ENCODE measurements at places on chromosomes 3 and 15.

GRCh38 chr3:196965112-196965803, 3.4 kb downstream of the PIGZ start:
- DNase-seq = no peak

DNA sequence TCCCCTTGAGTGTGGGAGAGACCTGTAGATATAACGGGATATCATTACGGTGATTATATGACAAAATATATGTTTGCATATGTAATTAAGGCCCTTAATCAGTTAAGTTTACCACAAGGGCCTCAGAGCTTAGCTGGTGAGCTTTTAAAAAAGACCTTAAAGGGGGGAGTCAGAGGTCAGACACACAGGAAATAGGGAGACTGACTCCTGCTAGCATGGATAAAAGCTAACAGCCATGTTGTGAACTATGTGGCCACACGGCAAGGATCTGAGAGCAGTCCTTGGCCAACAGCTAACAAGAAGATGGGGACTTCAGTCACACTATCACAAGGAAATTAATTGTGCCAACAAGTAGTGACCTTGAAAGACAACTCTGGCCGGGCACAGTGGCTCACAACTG, 3.1 kb downstream of the STAG1 start:
- DNase-seq = no peak

DNA sequence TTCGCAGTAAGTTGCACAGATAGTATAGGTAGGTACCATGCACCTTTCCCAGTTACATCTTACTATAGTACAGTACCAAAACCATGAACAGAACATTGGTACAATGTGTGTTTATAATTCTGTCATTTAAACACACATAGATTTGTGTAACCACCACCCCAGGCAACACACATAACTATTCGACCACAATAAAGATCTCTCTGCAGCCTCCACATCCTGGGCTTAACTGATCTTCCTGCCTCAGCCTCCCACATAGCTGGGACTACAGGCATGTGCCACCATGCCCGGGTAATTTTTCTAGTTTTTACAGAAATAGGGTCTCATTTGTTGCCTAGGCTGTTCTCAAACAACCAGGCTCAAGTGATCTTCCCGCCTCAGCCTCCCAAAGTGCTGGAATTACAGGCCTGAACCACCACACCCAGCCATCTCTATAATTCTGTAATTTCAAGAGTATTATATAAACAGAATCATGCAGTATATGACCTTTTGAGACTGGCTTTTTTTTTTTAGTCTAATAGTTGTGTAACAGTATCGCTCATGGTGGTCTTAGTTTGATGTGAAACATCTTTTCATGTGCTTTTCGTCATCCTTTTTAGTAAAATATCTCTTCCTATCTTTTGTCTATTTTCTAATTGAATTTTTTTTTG, 13.3 kb upstream of the TMF1 start:
- DNase-seq = no peak

DNA sequence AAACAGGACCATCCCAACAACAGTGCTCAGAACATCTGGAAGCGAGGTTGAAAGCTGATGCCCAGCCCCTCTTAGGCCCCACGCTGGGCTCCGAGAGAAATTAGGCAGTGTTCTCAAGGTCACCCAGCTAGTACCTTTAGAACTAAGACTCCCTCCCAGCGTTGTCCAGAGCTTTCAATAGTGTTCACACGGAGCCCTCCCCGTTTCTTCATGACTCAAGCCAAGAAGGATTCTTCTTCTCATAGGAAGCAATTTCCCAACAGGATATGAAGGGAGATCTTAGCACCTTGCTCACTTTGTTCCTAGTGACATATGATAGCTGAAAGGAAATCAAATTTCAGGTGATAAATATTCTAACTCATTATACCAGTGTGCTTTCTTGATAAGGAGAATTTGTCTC, 244.2 kb upstream of the ST8SIA2 start:
- no peak for DNase-seq

- no peak for DNase-seq
Measured at GRCh38 chr3:9750556-9751411, 1.0 kb downstream of the OGG1 start.

GRCh38 chr3:102083473-102083872, 234.2 kb downstream of the NFKBIZ start:
- no peak for DNase-seq

GRCh38 chr3:185584686-185585085, 1.4 kb upstream of the SENP2 start:
- DNase-seq = no peak

- DNase-seq = no peak
Measured at GRCh38 chr3:102353805-102354204, 81.0 kb upstream of the ZPLD1 start.

- DNase-seq = no peak
Measured at GRCh38 chr3:72278349-72279067, 493.6 kb upstream of the PROK2 start.

GRCh38 chr3:13689373-13690260, 140.7 kb downstream of the FBLN2 start:
- no peak for DNase-seq

DNA sequence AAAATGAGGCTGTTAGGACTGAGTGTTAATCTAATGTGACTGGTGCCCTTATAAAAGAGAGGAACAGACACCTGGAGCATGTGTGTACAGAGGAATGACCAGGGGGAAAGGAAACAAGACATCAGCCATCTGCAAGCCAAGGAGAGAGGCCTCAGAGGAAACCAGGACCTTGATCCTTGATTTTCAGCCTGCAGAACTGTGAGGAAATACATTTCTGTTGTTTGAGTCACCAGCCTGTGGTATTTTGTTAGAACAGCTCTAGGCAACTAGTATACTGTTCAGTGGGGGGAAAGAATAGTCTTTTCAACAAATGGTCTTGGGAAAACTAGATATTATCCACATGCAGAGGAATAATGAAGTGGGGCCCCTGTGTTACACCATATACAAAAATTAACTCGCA, 80.6 kb downstream of the CCR1 start:
- DNase-seq = peak; percentile 23

DNA sequence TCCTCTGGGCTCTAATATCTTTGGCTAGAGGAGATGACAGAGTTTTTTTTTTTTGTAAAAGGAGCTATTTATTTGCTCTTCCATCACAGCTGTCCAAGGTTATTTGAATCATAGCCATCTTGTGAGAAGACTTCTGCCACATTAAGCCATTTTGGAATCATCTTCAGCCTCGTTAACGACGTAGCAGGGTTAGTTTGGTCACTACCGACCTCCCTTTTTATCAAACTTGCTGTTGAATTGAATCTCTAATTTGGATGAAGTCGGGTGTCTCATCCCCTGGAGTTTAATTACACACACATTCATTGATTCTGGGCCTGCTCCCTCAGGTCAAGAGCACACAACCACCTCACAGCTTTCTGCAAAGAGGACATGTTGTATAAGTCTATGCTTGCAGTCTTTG, 238.7 kb downstream of the CPNE4 start:
- no peak for DNase-seq

- peak; percentile 88 for DNase-seq
Measured at GRCh38 chr15:60371175-60372051, 26.4 kb downstream of the ANXA2 start.

- no peak for DNase-seq
Measured at GRCh38 chr3:42269647-42270046, 3.7 kb upstream of the CCK start.

DNA sequence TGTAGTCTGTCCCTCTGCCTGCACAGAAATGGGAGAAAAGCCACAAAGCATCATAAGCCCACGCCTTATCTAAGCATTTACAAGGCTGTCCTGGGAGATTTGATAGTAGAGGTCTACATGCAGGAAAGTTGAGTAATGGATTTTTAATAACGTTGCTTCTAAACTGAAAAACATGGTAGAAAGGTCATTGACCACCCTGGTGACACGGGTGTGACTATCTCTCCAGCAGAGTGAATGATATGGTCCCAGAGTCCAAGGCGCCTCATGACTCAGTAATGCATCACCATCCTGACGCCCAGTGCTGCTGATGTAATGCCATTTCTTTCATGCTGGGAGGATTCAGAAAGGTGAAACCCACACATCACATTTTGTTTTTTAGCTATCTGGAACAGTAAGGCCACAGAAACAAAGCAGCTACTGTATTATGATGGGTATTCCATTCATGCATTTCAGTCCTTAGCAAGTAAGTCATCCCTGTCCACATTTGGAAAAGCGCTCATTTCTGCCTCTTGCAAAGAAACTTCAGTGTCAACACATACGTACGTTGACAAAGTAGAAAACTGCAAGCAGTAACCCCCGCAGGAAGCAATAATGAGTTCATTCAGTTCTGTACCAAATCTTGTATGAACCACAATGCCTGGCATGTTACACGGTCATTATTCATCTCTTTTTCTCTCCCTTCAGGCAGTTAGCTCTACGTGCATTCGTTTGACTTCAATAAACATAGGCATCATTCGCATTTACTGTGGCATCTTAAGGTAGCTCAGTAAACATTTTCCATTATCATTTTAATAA, 483.5 kb downstream of the GABRG3 start:
- DNase-seq = peak; percentile 70

DNA sequence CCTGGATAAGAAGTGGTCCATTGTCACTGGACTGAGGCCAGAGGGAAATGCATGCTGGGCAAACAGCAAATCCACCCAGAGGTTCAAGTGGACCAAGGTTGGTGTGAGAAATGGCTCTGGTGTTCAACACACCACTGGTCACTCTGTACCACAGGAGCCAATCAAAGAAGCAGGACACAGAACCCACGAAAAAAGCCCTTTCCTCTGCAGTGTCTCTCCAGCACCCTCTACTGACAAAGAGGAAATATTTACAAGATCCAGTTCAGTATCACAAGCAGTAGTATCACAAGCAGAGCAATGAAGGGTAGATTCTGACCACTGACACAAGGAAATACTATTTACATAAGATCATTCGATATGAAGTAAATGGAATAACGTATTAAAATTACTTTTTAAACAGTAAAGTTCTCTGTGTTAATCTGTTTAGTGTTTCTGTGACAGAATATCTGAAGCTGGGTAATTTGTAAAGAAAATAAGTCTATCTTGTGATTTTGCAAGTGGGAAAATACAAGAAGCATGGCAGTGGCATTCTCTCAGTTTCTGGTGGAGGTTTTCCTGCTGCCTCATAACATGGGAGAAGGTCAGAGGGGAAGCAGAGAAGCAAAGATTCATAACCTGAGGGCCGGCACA, 390.7 kb downstream of the EFHB start:
- peak; percentile 5 for DNase-seq

GRCh38 chr3:175278680-175279079, 419.5 kb downstream of the NAALADL2 start:
- no peak for DNase-seq

DNA sequence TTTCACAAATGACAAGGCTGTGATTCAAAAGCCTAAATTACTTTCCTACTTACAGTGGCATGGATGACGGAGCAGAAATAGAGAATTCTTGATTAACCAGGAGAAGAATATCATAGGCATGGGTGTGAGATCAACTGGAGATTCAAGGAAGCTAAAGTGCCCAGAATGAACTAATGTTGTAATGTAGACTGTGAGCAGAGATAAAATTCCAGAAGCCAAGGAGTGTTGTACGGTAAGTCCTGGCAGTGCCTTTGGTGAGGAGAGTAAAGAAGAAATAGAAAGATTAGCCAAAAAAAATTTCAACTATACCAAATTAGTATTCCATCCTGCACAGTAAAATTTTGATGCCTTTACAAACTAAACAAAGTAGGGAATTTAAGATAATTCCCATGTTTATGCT, 75.9 kb downstream of the ZBTB20 start:
- no peak for DNase-seq

- no peak for DNase-seq
Measured at GRCh38 chr3:25235031-25235430, 193.0 kb upstream of the RARB start.

GRCh38 chr3:59327376-59327808, 277.6 kb upstream of the CFAP20DC start:
- no peak for DNase-seq

- DNase-seq = no peak
Measured at GRCh38 chr15:67189326-67190051, 65.0 kb downstream of the AAGAB start.

DNA sequence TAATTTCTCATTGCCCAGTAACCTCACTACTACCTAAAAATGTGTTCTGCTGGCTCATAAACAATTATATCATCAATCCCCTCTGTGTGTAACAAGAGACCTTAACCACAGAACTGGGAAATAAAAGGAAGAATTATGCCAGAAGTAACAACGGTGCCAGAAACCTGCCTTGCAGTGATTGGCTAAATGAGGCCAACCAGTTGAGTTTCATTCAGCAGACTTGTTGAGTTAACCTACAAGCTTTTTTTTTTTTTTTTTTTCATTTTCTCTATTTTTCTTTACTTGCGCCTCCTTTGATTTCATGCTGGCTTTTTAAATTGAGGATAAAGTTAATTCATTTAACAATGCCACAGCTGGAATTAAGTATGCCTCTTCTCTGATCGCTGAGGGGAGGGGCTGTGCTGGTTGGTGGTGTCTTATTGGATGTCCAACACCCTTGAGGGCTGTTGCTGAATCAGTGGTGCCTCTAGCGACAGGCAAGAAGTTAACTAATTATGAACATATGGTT, 30.0 kb upstream of the GMNC start:
- no peak for DNase-seq

DNA sequence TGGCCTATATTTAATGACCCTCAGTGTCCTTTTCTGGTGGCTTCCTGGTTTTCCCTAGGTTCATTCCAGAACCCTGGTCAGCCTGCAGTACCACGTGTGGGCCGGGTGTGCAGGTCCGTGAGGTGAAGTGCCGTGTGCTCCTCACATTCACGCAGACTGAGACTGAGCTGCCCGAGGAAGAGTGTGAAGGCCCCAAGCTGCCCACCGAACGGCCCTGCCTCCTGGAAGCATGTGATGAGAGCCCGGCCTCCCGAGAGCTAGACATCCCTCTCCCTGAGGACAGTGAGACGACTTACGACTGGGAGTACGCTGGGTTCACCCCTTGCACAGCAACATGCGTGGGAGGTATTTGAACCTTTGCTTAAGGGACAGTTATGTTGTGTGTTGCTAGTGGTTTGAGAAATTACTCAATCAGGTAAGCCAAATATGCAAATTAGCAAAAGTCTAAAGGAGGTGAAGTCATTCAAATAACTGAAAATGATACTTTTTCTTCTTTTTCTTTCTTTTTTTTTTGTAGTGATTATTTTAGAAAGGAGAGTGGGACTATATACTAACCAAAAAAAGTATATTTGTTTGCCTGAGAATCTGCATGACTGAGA, 259.2 kb downstream of the ADAMTSL3 start:
- DNase-seq = no peak

DNA sequence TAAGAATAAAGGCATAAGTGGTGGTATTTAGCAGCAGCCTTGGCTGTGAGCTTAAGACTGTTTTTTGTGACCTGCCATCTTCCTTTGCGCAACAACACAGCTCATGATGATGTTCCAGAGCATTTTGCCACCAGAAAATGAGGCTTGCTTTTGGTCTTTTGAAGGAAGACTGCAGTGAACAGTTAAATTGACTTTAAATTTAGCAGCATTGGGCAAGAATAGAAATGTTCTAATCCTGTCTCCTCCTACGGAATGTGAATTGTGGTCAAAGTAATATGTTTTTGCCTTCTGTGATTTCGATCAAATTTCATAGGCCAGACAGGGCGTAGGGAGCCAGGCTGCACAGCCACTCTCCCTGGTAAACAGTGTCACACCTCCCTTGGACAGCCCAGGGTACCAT, 460.7 kb upstream of the RASGRP1 start:
- no peak for DNase-seq

Measured in COLO829 (cell line).